ENCODE measurements at places on chromosomes 4 and X.

DNA sequence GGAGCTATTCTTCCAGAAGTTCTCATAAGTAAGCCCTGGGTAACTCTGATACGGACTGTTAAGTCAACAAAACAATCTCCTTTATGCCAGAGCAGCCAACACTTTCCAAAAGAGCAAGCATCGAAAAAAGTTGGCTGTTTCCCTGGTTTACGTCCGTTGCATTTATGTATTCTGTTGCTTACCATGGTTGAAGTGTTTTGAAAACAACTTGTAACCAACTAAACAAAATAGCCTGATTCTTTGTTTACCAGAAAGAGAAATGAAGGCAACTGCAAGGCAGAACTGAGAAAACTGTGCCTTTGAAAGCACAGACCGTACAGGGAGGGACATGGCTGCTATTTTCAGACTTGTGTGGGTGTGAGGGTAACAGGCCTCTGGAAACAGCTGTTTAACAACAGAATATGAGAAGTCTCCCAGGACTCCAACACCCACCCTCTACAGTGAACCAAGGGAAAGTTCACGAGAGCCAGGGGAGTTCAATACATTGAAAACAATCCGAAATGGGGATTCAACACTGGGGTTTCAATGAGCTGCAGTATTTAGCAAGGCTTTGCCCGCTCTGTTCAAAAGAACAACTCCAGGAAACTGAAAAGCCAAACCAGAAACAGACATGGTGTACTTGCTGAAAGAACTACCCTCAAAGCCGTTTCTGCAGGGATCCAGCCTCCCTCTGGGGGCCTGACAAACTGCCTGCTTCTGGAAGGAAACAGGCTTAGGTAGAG lies 95.8 kb upstream of the EGFL6 start:
- peak; percentile 44 for DNase-seq

DNA sequence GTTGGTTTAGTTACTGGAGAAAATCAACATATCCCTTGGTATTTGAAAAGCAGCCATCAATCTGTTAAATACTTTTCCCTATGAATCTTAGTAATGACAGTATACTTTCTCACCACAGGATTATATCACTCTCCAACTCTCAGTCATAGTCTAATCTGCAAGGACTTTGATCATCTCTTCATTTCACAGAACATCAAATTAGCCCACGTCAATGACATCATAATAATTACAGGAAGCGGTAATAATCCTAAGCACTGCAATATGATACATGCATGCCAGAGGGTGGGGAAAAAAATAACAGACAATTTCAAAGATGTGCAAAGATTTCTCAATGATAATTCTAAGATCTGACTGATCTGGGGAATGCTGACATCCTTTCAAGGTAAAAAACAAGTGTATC lies 404.1 kb downstream of the GPM6A start:
- no peak for DNase-seq

GRCh38 chr4:74374561-74375327 lies 9.8 kb downstream of the EREG start:
- DNase-seq, result no peak

DNA sequence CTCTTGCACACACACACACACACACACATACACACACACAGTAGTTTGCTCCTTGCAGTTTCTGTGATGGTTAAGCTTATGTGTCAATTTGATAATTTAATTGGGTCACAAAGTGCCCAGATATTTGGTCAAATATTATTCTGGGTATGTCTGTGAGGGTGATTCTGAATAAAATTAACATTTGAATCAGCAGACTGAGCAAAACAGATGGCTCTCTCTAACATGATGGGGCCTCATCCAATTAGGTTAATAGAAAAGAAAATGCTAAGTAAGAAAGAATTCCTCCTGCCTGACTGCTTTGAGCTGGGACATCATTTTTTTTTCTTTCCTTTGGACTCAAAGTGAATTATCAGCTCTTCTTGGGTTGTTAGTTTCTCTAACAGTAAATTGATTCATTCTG lies 191.2 kb upstream of the INTU start:
- no peak for DNase-seq

DNA sequence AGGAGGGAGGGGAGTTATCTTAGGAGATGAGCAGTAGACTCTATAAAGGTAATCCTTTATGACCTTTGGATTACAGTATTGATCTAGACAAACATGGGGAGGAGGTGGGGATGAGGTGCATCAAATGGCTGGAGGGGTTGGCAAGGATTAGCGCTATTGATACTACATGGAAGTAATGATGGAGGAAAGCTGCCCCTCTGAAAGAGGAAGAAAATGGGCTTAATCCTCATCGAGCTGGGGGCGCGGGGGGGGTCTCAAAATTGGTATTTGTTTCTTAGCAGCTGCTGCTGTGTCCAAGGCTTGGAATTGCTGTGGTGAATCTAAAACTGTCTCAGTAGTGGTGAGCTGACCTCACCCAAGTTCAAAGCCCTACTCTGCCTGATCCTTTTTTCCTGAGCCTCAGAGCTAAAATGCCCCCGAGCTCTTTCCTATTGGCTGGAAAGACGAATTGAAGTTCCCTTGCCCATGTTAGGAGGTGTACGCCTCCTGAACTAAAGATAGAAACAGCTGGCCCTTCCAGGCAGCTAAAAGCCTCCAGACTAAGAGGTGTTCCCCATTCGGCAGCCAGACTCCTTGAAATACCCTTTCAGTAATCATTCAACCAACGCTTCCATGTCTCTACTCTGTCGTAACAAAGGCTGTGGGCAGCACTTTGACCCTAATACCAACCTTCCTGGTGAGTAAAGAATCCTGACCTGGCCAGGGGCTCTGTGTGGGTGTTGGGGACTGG lies at the start of gene ITGB1BP2:
Gene ITGB1BP2, plus strand, starts transcription at position 556 of the 730 bp plus-strand sequence. Its CDS starts 57 bp downstream, at position 613.
- peak; percentile 44 for DNase-seq

DNA sequence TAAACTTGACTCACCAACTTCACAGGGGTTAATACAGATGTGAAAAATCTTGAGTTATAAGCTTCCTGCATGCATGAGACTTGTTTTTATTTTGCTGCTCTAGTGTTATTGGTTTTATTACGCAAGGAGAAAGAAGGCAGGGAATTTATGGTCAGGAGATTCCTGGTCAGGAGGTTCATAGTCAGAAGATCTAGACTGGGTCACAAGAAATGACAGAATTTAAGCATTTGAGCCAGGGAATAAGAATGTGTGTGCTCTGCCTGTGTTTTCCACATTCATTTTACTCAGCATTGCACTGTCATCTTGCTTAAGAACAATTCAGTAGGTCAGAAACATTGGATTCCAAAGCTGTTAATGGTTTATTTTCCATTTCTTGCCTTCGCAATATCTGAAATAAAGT lies 2522.1 kb downstream of the ARAP2 start:
- no peak for DNase-seq

DNA sequence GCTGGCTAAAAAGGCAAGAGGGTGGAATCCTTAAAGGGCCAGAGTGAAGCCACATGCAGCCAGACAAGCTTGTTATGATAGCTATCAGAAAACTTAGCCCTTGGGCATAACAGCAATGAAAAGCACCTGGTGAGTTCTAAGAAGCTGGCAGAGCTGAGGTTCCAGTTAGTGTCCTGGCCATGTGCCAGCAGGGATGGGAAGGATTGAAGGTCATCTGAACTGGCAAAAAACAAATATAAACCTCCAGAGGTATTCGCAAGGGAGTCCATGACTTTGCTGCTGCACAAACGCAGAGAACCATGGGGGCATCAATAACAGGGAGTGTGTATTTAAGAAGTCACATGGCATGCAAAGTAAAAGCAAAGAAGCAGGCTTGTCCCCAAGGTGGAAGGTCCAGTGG lies 208.9 kb downstream of the FAM47A start:
- DNase-seq, result no peak

- DNase-seq, result no peak
These were observed 201.6 kb downstream of the CPE start for GRCh38 chr4:165580351-165580905.

DNA sequence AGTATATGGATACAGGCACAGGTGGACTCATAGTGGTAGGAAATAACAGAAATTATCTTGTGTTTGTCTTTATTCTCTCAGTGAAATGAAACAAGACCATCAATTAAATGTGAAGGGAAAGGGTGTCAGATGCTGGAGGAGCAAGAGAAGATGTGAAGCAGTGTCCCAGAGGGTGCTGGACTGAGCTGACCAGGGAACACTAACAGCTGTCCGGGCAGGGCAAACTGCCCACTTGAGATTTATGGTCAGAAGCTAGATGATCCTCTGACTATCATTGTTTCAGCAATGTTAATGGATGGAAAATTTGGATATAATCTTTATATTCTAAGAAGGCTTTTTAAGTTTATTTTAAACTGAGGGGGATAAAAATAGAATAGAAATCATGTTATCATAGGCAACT lies 267.2 kb upstream of the SLC7A11 start:
- DNase-seq, result no peak

DNA sequence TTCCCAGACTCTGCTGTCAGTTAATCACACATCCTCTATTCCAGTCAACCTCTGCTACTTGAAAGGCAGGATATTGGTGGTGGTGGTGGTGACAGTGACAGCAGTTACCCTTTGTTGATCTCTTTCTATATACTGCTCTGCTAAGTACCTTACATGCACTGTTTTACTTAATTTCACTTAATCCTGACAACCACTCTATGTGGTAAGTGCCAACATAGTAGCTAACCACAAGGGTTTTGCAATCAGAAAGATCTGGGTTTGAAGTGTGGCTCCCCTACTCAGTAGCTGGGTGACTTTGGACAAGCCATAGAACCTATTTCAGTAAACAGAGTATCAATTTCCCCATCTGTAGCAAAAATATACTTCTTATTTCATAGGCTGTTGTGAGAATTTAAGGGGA lies 24.2 kb upstream of the F9 start:
- no peak for DNase-seq

DNA sequence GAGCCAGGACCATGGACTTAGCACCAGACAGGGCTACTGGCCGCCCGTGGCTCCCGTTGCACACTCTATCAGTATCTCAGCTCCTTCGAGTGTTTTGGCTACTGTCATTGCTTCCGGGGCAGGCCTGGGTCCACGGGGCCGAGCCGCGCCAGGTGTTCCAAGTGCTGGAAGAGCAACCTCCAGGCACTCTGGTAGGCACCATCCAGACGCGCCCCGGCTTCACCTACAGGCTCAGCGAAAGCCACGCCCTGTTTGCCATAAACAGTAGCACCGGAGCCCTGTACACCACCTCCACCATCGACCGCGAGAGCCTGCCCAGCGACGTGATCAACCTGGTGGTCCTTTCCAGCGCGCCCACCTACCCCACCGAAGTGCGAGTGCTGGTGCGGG lies 1.6 kb downstream of the FAT4 start:
- DNase-seq, result peak; percentile 48

GRCh38 chrX:112818114-112819007 lies 22.3 kb downstream of the AMOT start:
- DNase-seq, result no peak

DNA sequence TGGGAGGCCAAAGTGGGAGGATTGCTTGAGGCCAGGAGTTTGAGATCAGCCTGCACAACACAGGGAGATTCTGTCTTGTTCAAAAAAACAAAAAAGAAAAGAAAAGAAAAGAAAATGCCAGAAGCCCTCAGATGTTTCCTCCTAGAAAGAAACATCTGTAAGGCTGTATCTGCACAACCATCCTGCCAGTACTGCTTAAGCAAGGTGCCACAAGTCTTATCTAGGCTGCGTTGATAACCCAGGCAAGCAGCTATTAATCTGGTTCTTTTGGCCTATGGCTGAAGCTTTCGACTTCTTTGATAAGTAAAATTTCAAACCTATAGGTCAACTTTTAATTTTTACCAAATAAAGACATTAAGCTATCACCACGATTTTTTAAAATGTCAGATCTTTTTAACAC lies 3.1 kb downstream of the COX18 start:
- no peak for DNase-seq

- DNase-seq, result no peak
These were observed 69.0 kb upstream of the ETNPPL start for GRCh38 chr4:108831886-108832285.

DNA sequence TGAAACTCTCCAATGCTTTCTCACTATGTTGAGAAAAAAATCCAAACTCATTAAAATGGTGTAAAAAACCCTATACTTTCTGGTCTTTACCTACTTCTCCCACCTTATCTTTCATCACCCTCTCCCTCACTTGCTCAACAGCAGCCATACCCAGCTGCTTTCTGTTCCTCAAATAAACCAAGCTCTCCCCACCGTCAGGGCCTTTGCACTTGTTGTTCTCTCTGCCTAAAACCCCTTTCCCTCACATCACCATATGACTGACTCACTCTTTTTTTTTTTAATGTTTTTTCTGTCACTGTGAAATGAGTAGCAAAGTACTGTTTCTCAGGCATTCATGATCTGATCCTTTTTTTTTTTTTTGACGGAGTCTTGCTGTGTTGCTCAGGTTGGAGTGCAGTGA lies 122.3 kb upstream of the TMEM164 start:
- no peak for DNase-seq

- DNase-seq, result peak; percentile 17
These were observed 30.2 kb upstream of the SPON2 start for GRCh38 chr4:1202526-1203011.

- DNase-seq, result no peak
These were observed 85.3 kb downstream of the SMARCA5 start for GRCh38 chr4:143598816-143599215.

GRCh38 chr4:150852216-150852615 lies 162.9 kb downstream of the LRBA start:
- DNase-seq, result no peak

GRCh38 chr4:164894702-164895101 lies 17.7 kb downstream of the APELA start:
- DNase-seq, result no peak

- DNase-seq, result peak; percentile 43
These were observed 18.2 kb downstream of the PTTG2 start for GRCh38 chr4:37978248-37978924.

- no peak for DNase-seq
These were observed 94.9 kb downstream of the LARP1B start for GRCh38 chr4:128155874-128156456.

- no peak for DNase-seq
These were observed 13.0 kb downstream of the EXOC1 start for GRCh38 chr4:55866290-55866907.

DNA sequence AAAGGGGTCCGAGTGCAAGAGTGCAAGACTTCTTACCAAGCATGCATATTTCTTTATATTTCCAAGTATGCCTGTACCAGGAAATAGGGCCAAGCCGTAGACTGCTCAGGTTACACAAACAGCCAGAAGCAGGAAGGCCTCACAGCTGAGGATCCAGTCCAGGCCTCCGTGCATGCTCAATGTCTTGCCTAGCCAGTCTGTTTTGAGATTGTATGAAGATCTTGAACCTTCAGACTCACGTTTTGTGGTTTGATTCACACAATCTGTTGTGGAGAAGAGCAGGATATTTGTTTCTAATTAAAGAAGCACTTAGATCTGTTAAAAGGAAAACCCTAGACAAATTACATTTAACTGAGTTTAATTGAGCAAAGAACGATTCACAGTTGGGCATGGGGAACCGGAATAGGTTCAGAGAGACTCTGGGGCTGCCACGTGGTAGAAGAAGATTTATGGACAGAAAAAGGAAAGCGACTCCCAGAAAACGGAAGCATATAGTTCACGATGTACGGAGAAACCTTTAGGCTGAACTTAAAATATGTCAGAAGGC lies 1.2 kb downstream of the MGST2 start:
- peak; percentile 76 for DNase-seq

GRCh38 chr4:180949424-180950213 lies 1293.6 kb upstream of the TENM3 start:
- no peak for DNase-seq

Measured in femur (tissue), 1 donor.